HTR-8/SVneo (cell line): ENCODE measurements at places on chromosomes 4 and X.

GRCh38 chr4:186032259-186032658 is 36.7 kb upstream of the TLR3 start:
- DNase-seq = no peak

GRCh38 chrX:150018931-150019361 is 80.7 kb upstream of the EOLA2 start:
- no peak for DNase-seq

GRCh38 chr4:182770259-182770995 is 146.8 kb downstream of the DCTD start:
- no peak for DNase-seq

GRCh38 chr4:26907731-26908599 is 47.3 kb downstream of the STIM2 start:
- DNase-seq = no peak

DNA sequence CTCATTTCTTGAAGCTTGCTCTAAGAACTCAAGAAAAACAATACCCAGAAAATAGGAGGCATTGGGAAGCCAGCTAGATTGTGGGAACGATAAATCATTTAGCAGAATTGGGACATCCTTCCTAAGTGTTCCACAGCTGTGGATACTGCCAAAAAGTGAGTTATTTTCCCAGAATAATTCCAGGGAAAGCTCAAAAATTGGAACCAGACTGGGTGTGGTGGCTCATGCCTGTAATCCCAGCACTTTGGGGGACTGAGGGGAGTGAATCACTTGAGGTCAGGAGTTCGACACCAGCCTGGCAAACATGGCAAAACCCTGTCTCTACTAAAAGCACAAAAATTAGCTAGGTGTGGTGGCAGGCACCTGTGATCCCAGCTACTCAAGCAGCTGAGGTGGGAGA is 68.2 kb upstream of the GK2 start:
- DNase-seq = no peak

GRCh38 chrX:148495176-148495575 is 5.2 kb upstream of the AFF2 start:
- DNase-seq = no peak

- no peak for DNase-seq
Observed at GRCh38 chrX:133723930-133724329, 261.5 kb downstream of the GPC3 start.

GRCh38 chr4:113106108-113106507 is 56.7 kb downstream of the ANK2 start:
- no peak for DNase-seq

DNA sequence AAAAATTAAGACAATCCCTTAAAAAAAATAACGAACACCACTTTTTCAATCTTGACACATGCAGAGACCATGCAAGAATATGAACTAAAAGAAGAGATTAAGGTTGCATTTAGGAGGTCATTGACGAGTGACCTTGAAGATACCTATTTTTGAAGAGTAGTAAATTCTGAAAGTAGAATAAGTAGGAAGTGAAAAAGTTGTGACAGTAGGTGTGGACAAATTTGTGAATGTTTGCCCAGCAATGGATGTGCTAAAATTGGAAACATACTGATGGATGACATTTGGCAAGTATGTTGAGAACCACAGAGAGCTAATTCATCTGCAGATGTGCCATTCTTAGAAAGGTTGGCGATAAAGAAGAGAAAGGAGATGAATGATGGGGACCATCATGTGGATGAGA is 213.7 kb upstream of the VCX3A start:
- DNase-seq = no peak

GRCh38 chrX:75038925-75039324 is 113.7 kb upstream of the NEXMIF start:
- DNase-seq = no peak

DNA sequence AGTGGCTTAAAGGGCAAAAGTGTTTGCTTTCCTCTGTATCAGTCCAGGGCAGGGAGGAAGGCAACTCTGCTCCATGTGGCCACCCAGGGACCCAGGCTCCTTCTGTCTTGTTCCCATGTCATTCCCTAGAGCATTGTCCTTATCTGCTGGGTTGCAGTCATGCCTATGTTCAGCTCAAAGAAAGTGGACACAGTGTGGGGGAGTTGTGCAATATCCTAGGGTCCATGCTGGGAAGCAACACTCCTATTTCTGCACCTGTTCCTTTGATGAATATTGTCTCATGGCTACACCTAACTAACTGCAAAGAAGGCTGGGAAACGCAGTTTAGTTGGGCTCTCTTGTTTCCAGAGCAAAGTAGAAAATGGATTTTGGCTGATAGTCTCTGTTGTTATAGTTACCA is 107.0 kb upstream of the OTUD4 start:
- no peak for DNase-seq

DNA sequence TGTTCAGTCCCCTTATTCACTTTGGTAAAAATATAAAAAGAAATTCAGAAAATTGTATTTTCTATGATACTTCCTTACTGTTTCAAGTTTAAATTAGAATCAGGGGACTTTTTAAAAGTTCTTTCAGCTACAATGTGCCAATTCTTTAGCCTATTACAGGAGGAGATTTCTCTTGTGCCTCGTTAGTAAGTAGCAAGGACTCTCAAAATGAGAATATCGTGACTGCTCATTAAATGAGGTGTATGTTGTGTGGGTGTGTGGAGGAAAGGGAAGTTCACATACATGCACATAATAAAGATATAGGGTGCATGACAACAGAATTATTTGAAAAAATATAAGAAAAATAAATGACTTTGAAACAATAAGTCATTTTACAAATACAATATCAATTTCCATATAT is 190.5 kb downstream of the DTHD1 start:
- DNase-seq = no peak

GRCh38 chr4:121720109-121720508 is 23.3 kb upstream of the ANXA5 start:
- no peak for DNase-seq

GRCh38 chr4:183141997-183142396 is 42.9 kb downstream of the WWC2 start:
- DNase-seq = no peak

DNA sequence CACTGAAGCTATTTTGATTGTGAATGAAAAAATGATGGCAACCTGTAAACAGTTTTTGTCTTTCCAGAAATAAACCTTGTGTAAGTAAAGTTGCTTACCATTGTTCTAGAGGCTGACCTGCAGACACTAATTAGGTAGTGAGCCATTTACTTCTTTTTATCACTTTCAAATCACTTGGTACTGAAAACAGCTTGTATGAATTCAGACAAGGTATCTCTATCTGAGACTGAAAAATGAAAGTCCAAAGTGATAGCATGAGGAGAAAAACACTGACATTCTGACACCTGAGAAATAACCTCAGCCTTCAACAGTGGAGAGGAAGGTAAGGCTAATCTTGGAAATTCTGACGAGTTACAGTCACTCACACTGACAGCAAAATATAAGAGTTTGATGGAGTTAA is 238.8 kb downstream of the GPC3 start:
- no peak for DNase-seq

DNA sequence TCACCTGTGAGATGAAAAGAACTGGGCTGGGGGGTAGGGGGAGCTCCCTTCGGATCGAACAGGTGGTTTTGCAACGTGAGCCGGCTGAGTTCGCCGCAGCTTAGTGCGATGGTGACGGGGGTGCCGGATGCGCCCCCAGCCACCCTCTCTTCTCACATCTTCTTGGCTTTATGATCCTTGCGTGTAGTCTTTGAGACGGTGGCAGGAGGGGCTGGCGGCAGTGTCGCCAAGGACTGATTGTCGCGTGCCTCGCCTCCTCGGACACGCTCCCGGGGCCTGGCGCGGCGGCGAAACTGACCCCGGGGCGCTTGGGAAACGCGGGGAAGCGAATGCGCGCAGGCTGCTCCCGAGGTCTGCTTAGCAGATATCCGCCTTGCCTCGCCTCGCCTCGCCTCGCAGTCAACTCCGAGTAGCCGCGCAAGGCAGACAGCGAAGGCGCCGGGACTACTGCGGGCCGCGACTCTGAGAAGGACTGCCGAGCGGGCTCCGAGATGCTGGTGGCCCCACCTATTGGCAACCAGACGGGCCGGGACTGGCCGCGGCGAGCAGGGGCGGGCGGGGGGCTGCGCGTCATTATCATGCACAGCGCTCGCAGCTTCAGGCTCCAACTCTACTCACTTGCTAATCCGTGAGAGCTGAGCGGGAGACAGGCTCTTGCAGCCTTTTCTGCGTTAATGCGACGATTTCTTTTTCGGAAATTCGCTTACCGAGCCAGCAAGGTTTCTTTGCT is 1.5 kb downstream of the GRID2 start:
- DNase-seq = peak; percentile 41

GRCh38 chrX:139508099-139508498 is 22.4 kb upstream of the F9 start:
- no peak for DNase-seq

- DNase-seq = peak; percentile 21
Observed at GRCh38 chrX:154486396-154487207, at the start of gene UBL4A. Gene UBL4A (minus strand): TSS chrX:154486615. CDS start chrX:154486584, 31 bp downstream.

DNA sequence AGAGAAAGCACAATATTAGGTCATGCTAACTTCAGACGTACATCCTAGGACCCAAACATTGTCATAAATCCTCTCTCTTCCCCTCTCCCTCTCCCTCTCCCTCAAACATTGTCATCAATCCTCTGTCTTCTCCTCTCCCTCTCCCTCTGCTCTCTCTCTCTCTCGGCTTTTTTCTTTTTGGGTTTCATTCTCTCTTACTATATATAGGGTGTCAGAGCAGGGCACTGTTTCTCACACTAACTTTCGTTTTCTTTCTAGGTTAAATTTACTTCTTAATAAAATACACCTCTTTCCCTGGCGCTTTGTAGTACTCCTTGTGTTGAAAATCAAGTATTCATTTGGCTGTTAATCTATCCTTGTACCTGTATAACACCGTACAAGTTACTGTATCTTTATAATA is 37.0 kb upstream of the HERC5 start:
- no peak for DNase-seq

- no peak for DNase-seq
Observed at GRCh38 chrX:71096760-71097032, 1.0 kb downstream of the FOXO4 start.

DNA sequence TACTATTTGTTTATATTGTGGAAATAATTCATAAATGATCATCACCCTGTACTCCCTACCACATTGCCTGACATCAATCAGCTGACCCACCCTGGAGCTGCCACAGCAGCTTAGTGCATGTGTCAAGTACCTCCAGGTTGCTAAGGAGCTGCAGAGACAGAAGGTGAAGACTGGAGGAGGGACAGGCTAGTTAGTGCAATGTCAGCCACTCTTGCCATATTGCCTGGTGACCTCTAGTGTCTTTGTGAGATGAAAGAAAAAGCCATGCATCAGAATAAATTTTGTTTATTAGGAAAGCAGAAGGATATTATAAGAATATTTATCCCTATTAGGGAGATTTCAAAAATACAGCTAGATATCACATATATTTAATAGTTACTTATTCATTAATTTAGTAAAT is 243.9 kb upstream of the FAT4 start:
- no peak for DNase-seq

DNA sequence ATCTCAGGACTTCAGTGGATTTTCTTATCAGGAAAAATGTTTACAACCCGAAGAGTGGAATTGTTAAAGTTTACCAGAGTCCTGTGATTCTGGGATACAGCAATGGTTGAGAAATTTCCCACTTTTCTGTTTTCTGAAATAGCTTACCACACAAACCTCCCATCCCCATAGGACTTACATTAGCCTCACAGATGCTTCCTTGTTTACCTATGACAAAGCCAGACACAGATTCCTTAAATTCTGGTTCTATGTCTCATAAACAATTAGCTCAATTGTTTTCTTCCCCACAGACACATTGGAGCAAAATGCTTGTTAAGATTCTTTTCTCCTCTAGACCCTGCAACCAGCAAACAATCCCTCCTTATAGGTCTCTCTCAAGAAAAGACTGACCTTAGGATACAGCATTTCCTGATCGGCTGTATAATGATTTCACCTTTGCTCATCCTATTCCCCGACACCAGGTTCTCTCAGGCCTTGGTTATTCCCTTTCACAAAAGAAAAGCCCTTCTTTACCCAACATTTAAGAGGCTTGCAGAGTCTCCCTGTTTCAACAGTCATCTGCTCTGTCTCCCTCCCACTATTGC is 886.2 kb downstream of the ARAP2 start:
- peak; percentile 6 for DNase-seq

DNA sequence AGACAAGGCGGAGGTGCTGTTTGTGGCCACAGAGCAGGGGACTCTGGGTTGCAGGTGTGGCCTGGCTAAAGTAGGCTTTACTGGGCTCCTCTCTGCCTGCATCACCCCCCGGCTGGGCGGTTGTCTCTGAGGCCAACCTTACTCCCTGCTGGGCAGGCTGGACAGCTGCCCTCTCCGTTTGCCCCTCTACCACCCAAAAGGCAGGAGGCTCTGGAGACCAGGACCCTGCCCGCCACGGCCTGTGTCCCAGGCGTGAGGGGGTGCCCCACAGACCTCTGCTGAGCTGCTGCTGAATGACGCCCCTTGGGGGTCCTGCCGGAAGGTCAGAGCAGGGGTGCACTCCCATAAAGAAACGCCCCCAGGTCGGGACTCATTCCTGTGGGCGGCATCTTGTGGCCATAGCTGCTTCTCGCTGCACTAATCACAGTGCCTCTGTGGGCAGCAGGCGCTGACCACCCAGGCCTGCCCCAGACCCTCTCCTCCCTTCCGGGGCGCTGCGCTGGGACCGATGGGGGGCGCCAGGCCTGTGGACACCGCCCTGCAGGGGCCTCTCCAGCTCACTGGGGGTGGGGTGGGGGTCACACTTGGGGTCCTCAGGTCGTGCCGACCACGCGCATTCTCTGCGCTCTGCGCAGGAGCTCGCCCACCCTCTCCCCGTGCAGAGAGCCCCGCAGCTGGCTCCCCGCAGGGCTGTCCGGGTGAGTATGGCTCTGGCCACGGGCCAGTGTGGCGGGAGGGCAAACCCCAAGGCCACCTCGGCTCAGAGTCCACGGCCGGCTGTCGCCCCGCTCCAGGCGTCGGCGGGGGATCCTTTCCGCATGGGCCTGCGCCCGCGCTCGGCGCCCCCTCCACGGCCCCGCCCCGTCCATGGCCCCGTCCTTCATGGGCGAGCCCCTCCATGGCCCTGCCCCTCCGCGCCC is 920 bp downstream of the HTT-AS start:
- peak; percentile 82 for DNase-seq

- no peak for DNase-seq
Observed at GRCh38 chr4:81355136-81355535, 116.6 kb downstream of the RASGEF1B start.

GRCh38 chr4:8303081-8303480 is 33.5 kb downstream of the HTRA3 start:
- DNase-seq = no peak

DNA sequence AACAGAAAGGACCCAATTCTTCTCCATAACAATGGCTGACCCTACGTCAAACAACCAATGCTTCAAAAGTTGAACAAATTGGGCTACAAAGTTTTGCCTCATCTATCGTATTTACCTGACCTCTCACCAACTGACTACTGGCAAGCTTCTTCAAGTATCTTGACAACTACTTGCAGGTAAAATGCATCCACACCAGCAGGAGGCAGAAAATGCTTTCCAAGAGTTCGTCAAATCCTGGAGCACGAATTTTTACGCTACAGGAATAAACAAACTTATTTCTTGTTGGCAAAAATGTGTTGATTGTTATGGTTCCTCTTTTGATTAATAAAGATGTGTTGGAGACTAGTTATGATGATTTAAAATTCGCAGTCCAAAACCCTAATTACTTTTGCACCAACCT is 6.7 kb upstream of the GAB1 start:
- DNase-seq = no peak
